ENCODE measurements at places on chromosomes 6 and 20.

- DNase-seq, result peak; percentile 38
Observed at GRCh38 chr6:149965194-149966020, 1.7 kb downstream of the ULBP1 start.

DNA sequence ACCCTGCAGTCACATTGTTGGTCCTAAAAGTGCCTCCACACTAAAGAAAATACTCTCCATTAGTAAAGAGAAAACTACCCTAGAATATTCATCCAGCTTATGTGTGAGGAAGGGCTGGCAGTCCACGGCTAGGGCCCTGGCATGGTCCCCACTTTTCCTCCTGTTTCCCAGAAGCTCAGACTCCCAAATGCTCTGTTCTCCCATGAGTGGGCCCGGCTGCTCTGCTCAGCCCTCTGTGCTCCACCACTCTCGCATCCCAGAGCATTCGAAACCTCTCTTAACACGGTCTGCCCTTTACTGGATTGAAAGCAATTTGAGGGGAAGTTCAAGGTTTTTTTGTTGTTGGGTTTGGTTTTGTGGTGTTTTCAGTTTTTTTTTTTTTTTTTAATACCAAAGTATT lies 61.8 kb downstream of the APCDD1L start:
- no peak for DNase-seq

DNA sequence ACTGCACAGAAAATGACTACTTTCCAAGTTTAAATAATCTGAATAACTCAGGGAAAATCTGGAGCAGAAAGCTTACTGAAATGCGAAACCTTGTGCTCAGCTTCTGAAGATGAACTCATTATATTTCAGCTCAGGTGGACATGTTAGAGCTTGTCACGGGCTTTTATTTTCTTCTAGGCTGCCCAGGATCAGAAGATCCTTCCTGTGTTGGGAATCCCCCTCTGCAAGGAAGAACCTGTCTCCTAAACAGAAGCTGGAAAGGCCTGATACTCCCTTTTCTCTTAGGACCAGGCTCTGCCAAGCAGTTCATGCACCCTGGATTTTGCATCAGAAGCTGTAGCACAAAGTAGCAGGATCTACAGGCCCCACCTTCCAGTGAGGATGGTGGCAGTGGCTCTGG lies 5.1 kb upstream of the SLC2A12 start:
- no peak for DNase-seq

DNA sequence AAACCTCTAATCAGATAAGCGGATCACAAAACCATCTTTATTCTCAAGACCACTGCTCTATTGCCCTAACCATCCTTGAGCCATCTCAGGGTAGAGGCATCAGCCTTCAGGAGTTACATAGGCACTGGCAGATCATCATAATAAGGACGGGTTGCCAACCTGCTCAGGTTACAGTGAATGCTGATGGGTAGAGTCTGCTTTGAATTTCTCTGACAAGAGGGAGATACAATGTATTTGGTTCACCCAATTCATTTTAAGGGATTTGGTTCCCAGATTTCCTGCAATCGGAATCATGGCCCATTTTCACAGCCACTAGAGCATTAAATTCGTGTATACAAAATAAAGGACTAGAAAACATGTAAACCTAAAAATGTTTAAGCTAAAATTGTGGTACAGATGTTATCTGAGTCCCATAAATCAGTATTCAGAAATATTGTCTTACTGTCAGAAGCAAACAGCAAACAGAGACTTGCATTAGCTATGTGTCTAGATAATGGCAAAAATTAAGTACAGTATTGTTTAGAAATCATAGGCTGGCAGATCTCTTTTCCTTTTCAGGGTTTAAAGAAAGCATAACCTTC lies 41.9 kb upstream of the TMEM170B start:
- DNase-seq, result no peak

- DNase-seq, result no peak
Observed at GRCh38 chr6:170221052-170221752, 69.7 kb downstream of the DLL1 start.

GRCh38 chr6:158408552-158409130 lies 96.4 kb downstream of the TULP4 start:
- DNase-seq, result no peak

GRCh38 chr6:13725570-13725969 lies 13.9 kb upstream of the RANBP9 start:
- no peak for DNase-seq

- DNase-seq, result no peak
Observed at GRCh38 chr6:6546318-6547109, 42.0 kb upstream of the LY86 start.

DNA sequence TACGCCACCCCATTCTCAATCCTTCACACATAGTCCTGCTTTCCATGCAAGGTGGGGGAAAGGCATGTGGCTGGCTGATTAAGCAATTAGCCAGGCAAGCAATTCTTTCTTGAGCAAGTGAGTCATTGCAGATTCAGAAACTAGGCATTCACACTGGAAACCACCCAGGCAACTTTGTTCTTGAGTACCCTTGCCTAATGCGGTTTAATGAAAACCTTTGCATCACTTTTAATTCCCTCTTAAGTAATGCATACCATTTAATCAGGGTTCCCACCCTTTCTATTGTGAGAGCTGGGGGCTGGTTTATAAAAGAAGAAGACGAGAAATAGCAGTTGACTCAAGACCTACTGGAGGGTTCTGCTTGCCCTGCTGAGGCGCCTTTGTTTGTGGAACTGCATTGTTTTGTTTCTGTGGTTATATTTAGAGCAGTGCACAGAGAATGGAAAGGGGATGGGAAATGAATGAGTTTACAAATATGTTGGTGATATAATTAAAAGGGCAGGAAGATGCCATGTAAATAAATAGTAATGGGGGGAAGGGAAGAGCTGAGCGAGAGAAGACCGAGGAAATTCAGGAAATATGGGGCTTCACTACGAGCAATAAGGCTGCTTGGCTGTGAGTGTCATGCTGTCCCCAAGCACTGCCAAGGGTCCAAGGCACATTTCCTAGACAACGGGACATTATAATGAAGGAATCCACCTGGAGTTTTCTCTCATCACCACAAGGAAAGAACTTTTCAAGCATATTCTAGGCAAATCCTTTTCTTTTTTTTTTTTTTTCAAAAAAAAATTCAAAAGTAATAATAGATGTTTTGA lies 48.8 kb upstream of the TSHZ2 start:
- no peak for DNase-seq

- no peak for DNase-seq
Observed at GRCh38 chr6:121816906-121817540, 381.6 kb downstream of the GJA1 start.

DNA sequence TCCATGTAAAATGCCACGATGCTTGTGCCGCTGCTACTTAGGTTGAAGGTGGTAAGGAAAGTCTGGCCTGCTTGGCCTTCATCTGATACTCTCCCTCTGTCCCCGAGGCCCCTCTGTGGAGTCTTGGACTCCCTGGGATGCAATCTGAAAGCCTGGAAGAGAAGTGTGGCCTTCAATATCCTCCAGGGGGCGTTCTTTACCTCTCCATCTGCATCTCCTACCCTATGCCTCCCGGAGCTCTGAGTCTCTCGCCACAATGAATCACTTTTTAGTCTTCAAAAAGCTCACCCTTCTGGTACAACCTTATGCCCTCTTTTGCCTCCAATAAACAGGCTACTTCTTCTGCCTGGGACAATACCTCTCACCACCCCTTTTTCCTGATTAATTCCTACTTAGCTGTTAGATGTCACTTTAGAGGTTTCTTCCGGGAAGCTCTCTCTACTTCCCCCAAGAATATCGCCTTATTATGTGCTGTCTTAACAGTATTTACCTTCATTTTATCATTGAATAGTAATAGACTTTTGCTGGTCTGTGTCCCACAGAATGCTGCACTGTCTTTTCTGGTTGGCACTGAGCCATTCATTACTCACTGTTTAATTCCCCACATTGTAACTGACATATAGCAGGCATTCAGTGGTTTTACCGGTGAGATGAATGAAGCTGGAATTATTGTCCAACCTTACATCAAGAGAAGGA lies 13.9 kb upstream of the ATG5 start:
- peak; percentile 8 for DNase-seq

DNA sequence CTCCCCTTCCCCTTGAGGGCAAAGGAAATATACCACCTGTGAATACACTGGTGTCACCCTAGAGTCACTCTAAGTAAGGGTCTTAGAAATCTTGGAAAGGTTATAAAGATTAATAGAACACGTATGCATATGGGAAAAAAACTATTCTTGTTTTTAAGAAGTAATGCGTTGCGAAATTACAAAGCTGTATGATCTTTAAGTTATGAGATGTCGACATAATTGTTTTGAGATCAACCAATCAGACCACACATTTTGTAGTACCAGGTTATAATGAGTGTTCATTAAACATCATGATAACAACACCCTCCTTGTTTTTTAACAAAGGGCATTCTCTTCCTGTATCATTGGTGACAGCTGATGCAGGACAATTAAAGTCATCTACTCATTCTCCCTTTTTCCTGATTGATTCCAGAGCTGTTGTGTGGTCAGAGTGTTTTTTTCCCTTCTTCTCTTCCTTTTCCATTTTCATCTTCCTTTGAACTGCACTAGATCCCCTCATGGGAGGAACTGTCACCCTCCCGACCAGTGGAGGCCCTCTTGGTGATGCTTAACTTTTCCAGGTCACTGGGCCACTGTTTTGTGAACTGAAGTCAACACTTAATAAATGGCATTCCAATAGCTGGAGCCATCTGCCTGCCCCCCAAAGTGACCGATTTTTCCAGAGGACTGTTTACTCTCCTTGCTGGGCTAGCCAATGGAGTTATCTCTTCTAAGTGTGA lies 37.0 kb downstream of the PRDM1 start:
- DNase-seq, result no peak

GRCh38 chr6:63862486-63863198 lies 227.0 kb downstream of the PHF3 start:
- no peak for DNase-seq

- DNase-seq, result no peak
Observed at GRCh38 chr6:20929283-20929682, 395.0 kb downstream of the CDKAL1 start.

- no peak for DNase-seq
Observed at GRCh38 chr6:157263146-157263545, 60.2 kb downstream of the TMEM242 start.
